ENCODE measurements at places on chromosomes 11 and 22. TPM values are rescaled to one million over a fixed set of nuclear protein-coding genes. Genes with fewer than 3 reads are reported as not detected.

- H3K27ac ChIP-seq, result no peak overlapping the region
- H3K27me3 ChIP-seq, result no peaks in the 10 kb centered on the region
- DNase-seq, result no peak
- H3K4me3 ChIP-seq, result no peak overlapping the region
These were observed 273.7 kb downstream of the DDX10 start for GRCh38 chr11:108938604-108939003.

GRCh38 chr11:8988329-8989234 lies 15.2 kb downstream of the NRIP3 start:
- H3K27ac ChIP-seq, result no peak overlapping the region
- H3K4me3 ChIP-seq, result no peak overlapping the region
- peaks cover 2% of the 10 kb centered on the region for H3K27me3 ChIP-seq
- DNase-seq, result no peak

DNA sequence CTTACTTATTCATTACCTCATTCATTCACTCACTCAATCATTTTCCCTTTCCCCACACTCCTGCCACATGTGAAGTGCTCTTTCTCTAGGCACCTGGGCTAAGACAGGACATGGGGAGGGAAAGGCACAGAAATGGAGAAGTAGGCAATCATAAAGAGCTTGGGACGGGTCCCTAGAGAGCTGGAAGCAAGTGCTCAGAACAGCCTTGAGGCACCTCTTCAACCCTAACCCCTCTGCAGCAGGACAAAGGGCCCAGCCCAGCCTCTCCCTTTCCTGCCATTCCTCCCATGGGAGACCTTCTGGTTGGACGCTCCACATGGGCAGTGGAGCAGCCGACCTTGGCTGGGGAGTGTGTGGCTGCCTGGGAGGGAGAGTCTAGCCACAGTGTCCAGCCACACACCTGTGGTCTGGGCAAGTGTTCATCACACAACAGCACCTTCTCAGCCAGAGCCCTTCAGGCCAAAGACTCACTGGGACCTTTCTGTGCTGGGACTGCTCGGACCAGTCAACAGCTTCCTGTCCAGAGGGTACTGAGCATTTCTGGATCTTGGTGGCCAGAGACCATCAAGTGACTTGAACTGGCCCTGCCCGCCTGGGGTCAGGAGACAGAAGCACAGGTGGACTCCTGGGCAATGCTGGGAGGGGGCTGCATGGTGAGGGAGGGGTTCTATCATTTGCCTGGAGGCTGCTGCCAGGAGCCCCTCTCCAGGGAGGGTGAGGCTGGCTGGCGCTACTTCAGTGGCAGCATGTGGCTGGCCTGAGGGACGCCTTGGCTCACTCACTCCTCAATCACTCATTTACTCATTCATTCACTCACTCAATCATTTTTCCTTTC lies 1.0 kb upstream of the MUC5AC start:
- H3K36me3 ChIP-seq, result no peaks in the 10 kb centered on the region
- DNase-seq, result no peak
- H3K4me3 ChIP-seq, result no peak overlapping the region
- peaks cover 4% of the 10 kb centered on the region for H3K27me3 ChIP-seq
- H3K27ac ChIP-seq, result no peak overlapping the region

- H3K4me3 ChIP-seq, result no peak overlapping the region
- H3K27me3 ChIP-seq, result no peaks in the 10 kb centered on the region
- H3K27ac ChIP-seq, result no peak overlapping the region
These were observed 138.8 kb upstream of the UBASH3B start for GRCh38 chr11:122516686-122517085.

DNA sequence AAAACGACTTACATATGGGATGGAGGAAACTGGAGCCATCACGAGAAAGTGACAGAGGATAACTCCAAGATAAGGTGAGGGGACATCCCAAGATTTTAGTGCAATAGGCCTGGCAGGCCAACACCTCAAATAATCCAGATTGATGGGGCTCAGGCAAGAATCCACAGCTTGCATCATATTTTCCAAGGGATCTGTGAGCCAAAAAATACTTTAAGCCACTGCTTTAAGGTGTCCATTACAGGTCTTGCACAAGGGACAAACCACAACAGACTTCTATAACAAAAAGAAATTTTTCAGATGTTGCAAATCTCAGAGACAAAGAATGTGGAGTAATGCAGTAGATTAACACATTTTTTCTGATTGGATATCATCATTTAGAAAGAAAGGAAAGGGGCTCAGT lies 45.6 kb downstream of the DENND5A start:
- H3K4me1 ChIP-seq, result peaks cover 16% of the 10 kb centered on the region
- no peaks in the 10 kb centered on the region for H3K36me3 ChIP-seq
- no peak for DNase-seq
- H3K27me3 ChIP-seq, result no peaks in the 10 kb centered on the region
- no peak overlapping the region for H3K4me3 ChIP-seq
- H3K27ac ChIP-seq, result peak overlapping the region; percentile 18

DNA sequence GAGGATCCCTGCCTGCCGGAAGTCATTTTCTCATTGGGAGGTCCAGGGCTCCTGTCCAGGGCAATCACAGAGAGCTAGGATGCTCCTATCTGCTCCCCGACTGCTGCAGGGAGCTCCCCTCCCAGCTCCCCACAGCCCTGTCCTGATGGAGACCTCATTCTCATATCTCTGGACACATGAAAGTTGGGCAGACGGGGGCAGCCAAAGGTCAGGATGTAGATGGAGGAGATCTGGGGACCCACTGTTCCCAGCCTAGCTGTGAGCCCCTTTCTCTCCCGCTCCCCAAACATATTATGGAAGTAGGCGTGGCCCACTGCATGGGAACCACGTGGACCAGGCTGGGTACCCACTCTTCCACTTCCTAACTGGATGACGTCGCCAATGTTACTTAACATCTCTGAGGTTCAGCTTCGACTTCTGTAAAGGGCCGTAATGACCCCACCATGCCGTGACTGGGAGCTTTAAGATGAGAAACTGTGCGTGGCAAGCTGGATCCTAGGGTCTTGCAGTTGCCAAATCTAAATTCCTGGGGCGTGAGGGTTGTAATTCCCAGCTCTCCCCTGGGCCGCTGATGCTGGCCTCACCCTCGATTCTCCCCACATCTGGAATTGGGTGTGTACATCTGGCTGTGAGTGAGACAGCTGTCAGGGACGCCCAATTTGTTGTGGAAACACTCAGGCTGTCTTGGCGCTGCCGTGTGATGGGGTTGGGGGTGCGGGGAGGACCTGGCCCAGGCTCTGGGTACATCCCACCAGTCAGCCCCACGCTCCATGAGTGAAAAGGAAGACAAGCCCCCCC lies 1.8 kb downstream of the CDC42EP2 start:
- peak overlapping the region; percentile 78 for H3K4me3 ChIP-seq
- H3K27me3 ChIP-seq, result no peaks in the 10 kb centered on the region
- H3K27ac ChIP-seq, result peak overlapping the region; percentile 80
- H3K36me3 ChIP-seq, result no peaks in the 10 kb centered on the region

GRCh38 chr11:62445314-62445740 lies 26.5 kb downstream of the SCGB1A1 start:
- H3K4me1 ChIP-seq, result peaks cover 14% of the 10 kb centered on the region
- H3K27me3 ChIP-seq, result no peaks in the 10 kb centered on the region
- peak overlapping the region; percentile 57 for H3K4me3 ChIP-seq
- H3K27ac ChIP-seq, result peak overlapping the region; percentile 63

DNA sequence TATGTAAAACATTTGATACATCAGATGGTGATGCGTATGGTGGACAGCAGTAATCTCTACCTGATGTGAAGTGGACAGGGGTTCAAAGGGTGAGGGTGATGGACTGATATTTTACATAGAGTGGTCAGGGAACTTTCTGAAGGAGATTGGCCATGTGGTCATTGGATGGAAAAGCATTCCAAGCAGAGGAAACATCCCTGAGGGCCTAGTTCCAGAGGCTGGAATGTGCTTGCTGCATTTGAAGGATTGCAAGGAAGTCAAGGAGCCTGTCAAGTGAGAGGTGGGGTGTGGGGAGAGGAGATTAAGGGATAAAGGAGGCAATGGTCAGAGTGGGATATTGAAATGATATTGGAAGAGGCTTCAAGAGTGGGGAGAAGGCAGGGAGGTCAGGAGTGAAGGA lies 151.9 kb upstream of the NTM start:
- no peaks in the 10 kb centered on the region for H3K4me1 ChIP-seq
- H3K27me3 ChIP-seq, result no peaks in the 10 kb centered on the region
- no peak for DNase-seq

- DNase-seq, result peak; percentile 95
- peaks cover 15% of the 10 kb centered on the region for H3K36me3 ChIP-seq
- peak within 1 kb of the TSS; percentile 95 for H3K27ac ChIP-seq
- no peaks in the 10 kb centered on the region for H3K27me3 ChIP-seq
These were observed at the start of gene FZD4 for GRCh38 chr11:86955361-86956120. TSS of gene FZD4 (minus strand) at chr11:86955395. CDS start at chr11:86955085, 310 bp downstream.

- DNase-seq, result no peak
- no peaks in the 10 kb centered on the region for H3K36me3 ChIP-seq
- H3K4me3 ChIP-seq, result no peak overlapping the region
- no peak overlapping the region for H3K27ac ChIP-seq
- H3K4me1 ChIP-seq, result no peaks in the 10 kb centered on the region
- H3K27me3 ChIP-seq, result no peaks in the 10 kb centered on the region
These were observed 47.4 kb downstream of the SYT13 start for GRCh38 chr11:45238724-45239123.

- H3K27me3 ChIP-seq, result no peaks in the 10 kb centered on the region
- H3K4me3 ChIP-seq, result no peak overlapping the region
- H3K4me1 ChIP-seq, result peaks cover 44% of the 10 kb centered on the region
- no peak for DNase-seq
- peaks cover 8% of the 10 kb centered on the region for H3K36me3 ChIP-seq
These were observed 6.2 kb downstream of the HPS4 start for GRCh38 chr22:26477341-26477731.

DNA sequence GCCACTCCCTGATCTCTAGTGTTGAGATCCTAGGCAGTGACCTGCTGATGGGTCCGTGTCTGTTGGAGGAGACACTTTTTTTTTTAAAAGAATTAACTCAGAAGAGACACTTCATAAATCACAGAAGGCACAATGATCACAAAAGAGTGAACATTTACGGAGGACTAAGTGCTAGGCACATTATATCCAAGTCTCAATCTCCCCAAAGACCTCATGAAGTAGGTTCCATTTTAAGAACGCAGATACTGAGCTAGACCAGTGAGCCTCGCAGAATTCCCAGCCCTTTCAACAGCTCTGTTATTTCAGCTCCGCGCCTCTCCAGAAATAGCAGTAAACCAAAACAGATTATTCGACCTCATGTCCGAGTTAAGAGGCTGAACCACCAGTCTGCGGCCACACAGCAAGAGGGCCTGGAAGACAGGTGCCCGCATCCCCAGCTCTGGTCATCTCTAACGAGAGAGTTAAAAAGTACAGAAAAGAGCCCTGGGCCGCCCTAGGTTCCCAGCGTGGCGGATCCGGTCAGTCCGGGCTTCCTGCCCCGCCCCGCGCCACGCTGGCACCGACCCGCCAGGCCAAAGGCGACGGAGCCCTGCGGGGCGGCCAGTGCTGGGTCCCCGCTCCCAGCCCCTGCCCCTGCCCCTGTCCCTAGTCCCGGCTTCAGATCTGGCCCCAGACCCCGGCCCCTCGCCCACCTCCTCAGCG lies 612 bp downstream of the XBP1 start:
- peak; percentile 79 for DNase-seq
- H3K4me3 ChIP-seq, result peak overlapping the region; percentile 82
- H3K36me3 ChIP-seq, result peaks cover 42% of the 10 kb centered on the region
- H3K4me1 ChIP-seq, result peaks cover 36% of the 10 kb centered on the region

- DNase-seq, result peak; percentile 78
- peaks cover 4% of the 10 kb centered on the region for H3K27me3 ChIP-seq
- H3K36me3 ChIP-seq, result no peaks in the 10 kb centered on the region
- H3K27ac ChIP-seq, result no peak overlapping the region
These were observed 88.9 kb downstream of the KCNQ1 start for GRCh38 chr11:2533587-2534133.

DNA sequence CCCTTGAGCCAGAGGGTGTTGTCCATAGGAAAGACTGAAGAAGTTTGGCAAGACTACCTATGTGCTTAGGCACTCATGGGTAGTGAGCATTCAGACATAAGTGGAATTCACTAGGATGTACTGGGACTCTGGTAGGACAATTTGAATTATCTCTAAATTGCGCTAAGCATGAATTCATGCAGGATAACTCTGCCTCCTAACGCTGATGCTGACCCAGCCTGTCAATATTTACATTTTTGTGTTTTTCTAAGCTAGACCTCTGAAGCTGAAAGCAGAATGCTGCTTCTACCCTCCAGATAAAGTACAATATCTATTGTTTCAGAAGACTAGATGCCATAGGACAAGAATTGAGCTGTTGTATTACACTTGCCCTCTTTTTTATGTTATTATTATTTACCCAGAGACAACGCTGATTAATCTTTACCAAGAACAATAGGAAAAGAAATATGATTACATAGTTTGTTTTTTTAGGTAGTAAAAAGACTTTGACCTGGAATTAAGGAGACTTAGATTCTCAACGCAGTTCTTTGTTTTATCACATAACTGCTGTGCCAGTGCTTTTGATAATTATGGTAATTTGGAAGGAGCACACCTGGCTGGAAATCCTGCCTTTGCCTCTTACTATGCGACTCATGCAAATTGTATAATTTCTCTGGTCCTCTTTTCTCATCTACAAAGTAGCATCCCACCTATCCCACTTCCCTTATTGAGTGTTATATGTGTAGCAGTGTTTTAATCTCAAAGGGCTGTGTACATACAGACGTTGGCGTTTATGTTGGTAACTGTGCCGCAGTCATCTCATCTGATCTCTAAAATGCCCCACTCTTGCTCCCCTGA lies 21.2 kb upstream of the GRAMD1B start:
- no peak for DNase-seq
- no peak overlapping the region for H3K4me3 ChIP-seq
- H3K27me3 ChIP-seq, result no peaks in the 10 kb centered on the region
- H3K27ac ChIP-seq, result no peak overlapping the region

- no peak overlapping the region for H3K27ac ChIP-seq
- H3K36me3 ChIP-seq, result peaks cover 100% of the 10 kb centered on the region
- H3K4me3 ChIP-seq, result no peak overlapping the region
- DNase-seq, result no peak
- H3K4me1 ChIP-seq, result no peaks in the 10 kb centered on the region
These were observed 8.0 kb upstream of the FERMT3 start for GRCh38 chr11:64198511-64198910.

DNA sequence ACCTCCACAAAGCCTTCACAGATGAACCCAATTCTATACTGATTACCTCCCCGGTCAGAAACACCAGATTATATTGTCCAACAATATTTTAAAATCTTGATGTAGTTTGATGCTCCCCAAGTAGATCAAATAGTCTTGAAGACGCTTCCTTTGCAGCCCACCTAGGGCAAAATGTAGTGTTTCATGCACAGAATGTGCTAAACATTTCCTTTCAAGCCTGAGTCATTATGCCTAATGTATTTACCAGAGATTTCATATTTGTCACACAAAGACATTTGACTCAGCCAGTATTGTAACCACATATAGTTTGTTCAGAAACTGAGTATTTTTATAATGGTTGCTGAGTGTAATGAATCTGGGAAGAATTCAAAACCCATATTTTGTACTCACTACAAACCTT lies 1396.8 kb downstream of the LRRC4C start:
- no peak overlapping the region for H3K27ac ChIP-seq
- H3K4me3 ChIP-seq, result no peak overlapping the region
- H3K4me1 ChIP-seq, result no peaks in the 10 kb centered on the region
- no peaks in the 10 kb centered on the region for H3K27me3 ChIP-seq
- no peak for DNase-seq

GRCh38 chr11:117186431-117186761 lies 7.9 kb downstream of the SIDT2 start:
- H3K27ac ChIP-seq, result no peak overlapping the region
- H3K27me3 ChIP-seq, result no peaks in the 10 kb centered on the region
- H3K36me3 ChIP-seq, result no peaks in the 10 kb centered on the region

Gene OR5A1
- total RNA-seq, result not detected

Gene TMEM191B
- total RNA-seq, result not detected

Gene SLC36A4
- 3.0 TPM for total RNA-seq

Gene APOL4
- total RNA-seq, result 3.9 TPM

Gene CELF1
- 126 TPM for total RNA-seq

Gene NFAM1
- 0.51 TPM for total RNA-seq

Gene GAB4
- not detected for total RNA-seq

Gene ESAM
- total RNA-seq, result 27.9 TPM

Measured in psoas muscle (tissue), 8 donors.